ENCODE measurements at places on chromosomes 6 and 20. TPM values are rescaled to one million over a fixed set of nuclear protein-coding genes. Genes with fewer than 3 reads are reported as not detected.

DNA sequence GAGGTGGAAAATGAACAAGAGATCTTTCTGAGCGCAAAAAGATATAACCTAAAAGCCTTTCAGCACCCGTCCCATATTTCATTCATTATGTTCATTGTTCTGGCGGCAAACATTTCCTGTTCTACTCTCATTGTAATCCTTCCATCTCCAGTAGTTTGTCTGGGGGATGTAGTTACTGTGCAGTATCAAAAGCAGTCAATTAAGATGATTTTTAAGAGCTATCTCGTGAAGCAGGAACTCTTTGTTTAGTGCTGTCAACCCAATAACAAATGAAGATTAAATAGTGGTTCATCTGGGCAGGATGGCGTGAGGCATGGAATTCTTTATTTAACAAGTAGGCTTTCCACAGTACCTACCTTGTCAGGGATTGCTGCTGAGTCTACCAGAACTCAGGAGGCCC is 876.7 kb downstream of the HACE1 start:
- DNase-seq, result no peak

DNA sequence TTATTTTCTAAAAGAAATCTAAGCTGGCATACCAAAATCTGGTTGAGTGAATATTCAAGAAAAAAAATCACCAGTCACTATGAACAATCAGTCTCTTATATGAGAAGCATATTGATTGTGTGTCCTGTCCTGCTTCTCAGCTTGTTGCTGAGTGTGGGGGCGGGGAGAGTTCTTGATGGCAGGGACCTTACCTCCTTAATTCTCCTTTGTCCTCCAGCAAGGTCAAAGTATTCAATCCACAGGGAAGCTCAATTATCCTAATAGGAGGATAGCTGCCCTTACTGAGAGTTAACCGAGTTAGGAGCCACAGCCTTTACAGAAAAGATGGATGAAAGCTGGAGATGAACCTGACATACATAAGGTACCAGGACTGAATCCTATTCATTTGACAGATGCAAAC is 154.0 kb downstream of the LY86 start:
- DNase-seq, result no peak

GRCh38 chr20:7772371-7772770 is 167.9 kb downstream of the HAO1 start:
- no peak for DNase-seq

The COL19A1 gene
- total RNA-seq, result 2.3 TPM

The TPD52L1 gene
- total RNA-seq, result 38.1 TPM

GRCh38 chr20:44810391-44811149 is at the start of gene RIMS4:
Gene RIMS4 (minus strand): TSS chr20:44810546. CDS start chr20:44810271, 275 bp downstream.
- DNase-seq, result no peak
